ENCODE measurements at places on chromosomes 1 and 21. TPM values are rescaled to one million over a fixed set of nuclear protein-coding genes. Genes with fewer than 3 reads are reported as not detected.
A peak's percentile ranks its signal among the peaks of the same experiment; 100 is the strongest.

- H3K27me3 ChIP-seq: no peaks in the 10 kb centered on the region
- H3K4me3 ChIP-seq: no peak overlapping the region
- no peaks in the 10 kb centered on the region for H3K36me3 ChIP-seq
These were observed 68.9 kb downstream of the IFI44 start for GRCh38 chr1:78718566-78718965.

DNA sequence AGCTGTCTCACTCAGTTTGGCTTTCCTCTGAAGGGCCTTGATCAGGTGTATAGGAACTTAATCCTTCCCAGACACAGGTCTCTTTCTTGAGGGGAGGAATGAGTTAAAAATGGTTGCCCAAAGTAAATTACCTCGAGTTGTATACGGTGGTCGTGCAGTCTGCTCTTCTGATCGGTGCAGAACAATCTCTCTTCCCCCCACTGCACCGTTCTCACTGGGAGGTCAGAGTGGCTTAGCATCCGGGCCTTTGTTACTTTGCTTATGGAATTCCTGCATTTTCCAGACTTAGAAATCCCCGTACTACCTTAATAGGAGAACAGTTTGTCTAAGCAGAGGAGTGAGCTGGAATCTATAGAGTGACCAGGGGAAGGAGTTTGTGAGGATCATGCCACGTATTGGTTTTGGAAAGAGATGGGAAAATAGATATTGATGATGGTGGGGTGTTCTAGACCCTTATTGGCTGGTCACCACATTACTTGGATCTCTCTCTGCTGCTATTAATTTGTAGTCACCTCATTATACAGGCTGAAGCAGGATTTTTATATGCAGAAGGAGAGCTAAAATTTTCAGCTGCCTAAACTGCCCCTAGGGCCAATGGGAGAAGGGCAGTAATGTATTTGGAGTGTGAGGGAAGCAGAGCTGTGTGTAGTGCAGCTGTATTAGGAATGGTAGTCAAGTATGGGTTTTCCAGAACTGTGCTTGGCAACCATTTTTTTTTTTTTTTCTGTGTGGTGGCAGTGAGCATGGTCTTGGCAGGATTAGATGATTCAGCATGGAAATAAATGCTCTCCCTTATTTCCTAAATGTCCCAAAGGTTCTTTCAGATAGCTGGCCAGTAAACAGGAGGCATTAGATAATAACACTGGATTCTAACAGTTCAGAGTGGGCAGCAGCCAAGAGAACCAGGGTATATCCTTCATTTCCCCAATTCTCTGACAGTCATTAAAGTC is 81.5 kb downstream of the NDUFS5 start:
- H3K27ac ChIP-seq: peak overlapping the region; percentile 89
- no peaks in the 10 kb centered on the region for H3K27me3 ChIP-seq
- H3K4me1 ChIP-seq: peaks cover 58% of the 10 kb centered on the region
- no peaks in the 10 kb centered on the region for H3K36me3 ChIP-seq
- DNase-seq: no peak

GRCh38 chr1:94633051-94633450 is 91.5 kb upstream of the F3 start:
- H3K27ac ChIP-seq: no peak overlapping the region
- peaks cover 5% of the 10 kb centered on the region for H3K4me1 ChIP-seq
- no peaks in the 10 kb centered on the region for H3K36me3 ChIP-seq
- H3K4me3 ChIP-seq: no peak overlapping the region

GRCh38 chr1:118396829-118397495 is 211.9 kb upstream of the SPAG17 start:
- H3K4me3 ChIP-seq: no peak overlapping the region
- H3K36me3 ChIP-seq: no peaks in the 10 kb centered on the region
- H3K27me3 ChIP-seq: no peaks in the 10 kb centered on the region
- H3K27ac ChIP-seq: no peak overlapping the region
- peak; percentile 17 for DNase-seq
- H3K4me1 ChIP-seq: no peaks in the 10 kb centered on the region

- H3K4me3 ChIP-seq: peak within 1 kb of the TSS; percentile 97
- peak within 1 kb of the TSS; percentile 98 for H3K27ac ChIP-seq
- DNase-seq: peak; percentile 92
- H3K27me3 ChIP-seq: no peaks in the 10 kb centered on the region
These were observed at the start of gene DUSP12 for GRCh38 chr1:161749509-161750407. Gene DUSP12 (plus strand): TSS chr1:161749786. CDS start chr1:161749802, 16 bp downstream.

- H3K27ac ChIP-seq: no peak overlapping the region
- H3K36me3 ChIP-seq: no peaks in the 10 kb centered on the region
- no peak for DNase-seq
- H3K27me3 ChIP-seq: no peaks in the 10 kb centered on the region
- H3K4me3 ChIP-seq: no peak overlapping the region
- H3K4me1 ChIP-seq: no peaks in the 10 kb centered on the region
These were observed 19.2 kb upstream of the EDEM3 start for GRCh38 chr1:184773762-184774320.

- H3K27me3 ChIP-seq: no peaks in the 10 kb centered on the region
- no peak overlapping the region for H3K4me3 ChIP-seq
- H3K36me3 ChIP-seq: no peaks in the 10 kb centered on the region
These were observed 123.2 kb downstream of the DPYD start for GRCh38 chr1:97797403-97798183.

DNA sequence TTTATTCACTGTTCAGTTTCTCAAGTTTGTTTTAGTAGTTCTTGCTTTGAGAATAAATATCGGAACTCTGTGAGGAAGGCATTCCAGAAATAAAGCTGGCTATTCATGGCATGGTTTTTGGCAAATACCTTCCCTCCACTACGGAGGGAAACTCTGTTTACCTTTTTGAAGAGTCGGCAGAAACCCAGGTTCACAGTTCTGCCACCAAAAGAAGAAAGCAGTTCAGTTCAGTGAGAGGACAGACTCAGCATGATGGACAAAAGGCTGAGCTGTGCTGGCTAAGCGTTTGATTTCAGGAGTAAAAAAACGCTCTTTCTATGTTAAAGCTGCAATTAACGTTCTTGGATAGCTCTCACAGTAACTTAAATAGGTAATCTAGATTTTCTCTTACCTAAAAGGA is 42.4 kb downstream of the CNN3 start:
- H3K36me3 ChIP-seq: no peaks in the 10 kb centered on the region
- H3K4me1 ChIP-seq: peaks cover 11% of the 10 kb centered on the region
- DNase-seq: no peak
- no peak overlapping the region for H3K4me3 ChIP-seq
- H3K27ac ChIP-seq: peak overlapping the region; percentile 73

GRCh38 chr1:37890378-37891014 is 31.1 kb upstream of the MTF1 start:
- H3K36me3 ChIP-seq: peaks cover 23% of the 10 kb centered on the region
- H3K27ac ChIP-seq: no peak overlapping the region
- no peaks in the 10 kb centered on the region for H3K4me1 ChIP-seq

GRCh38 chr1:177275736-177276135 is 105.0 kb downstream of the BRINP2 start:
- H3K36me3 ChIP-seq: no peaks in the 10 kb centered on the region
- no peak overlapping the region for H3K4me3 ChIP-seq
- no peak overlapping the region for H3K27ac ChIP-seq
- peaks cover 9% of the 10 kb centered on the region for H3K4me1 ChIP-seq
- H3K27me3 ChIP-seq: peaks cover 10% of the 10 kb centered on the region

DNA sequence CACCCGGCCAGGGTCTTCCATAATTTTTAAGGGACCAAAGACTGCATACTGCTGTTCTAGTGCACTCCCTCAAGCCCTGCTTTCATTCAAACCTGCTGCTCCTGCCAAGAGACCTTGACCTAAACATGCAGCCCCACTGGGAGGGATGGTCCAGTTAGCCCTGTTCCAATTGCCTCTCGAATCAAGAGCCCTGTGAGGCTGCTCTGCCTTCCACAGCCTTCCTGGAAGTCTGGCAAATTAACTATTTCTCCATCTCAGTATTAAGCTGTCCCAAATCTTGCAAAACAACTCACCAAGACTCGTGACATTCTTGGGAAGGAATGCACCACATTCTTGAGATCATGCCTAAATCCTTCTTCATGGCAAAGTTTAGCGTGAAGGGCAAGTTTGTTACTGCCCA is 231.3 kb downstream of the C1orf94 start:
- no peaks in the 10 kb centered on the region for H3K36me3 ChIP-seq
- no peak for DNase-seq
- H3K27ac ChIP-seq: no peak overlapping the region
- H3K4me3 ChIP-seq: no peak overlapping the region

DNA sequence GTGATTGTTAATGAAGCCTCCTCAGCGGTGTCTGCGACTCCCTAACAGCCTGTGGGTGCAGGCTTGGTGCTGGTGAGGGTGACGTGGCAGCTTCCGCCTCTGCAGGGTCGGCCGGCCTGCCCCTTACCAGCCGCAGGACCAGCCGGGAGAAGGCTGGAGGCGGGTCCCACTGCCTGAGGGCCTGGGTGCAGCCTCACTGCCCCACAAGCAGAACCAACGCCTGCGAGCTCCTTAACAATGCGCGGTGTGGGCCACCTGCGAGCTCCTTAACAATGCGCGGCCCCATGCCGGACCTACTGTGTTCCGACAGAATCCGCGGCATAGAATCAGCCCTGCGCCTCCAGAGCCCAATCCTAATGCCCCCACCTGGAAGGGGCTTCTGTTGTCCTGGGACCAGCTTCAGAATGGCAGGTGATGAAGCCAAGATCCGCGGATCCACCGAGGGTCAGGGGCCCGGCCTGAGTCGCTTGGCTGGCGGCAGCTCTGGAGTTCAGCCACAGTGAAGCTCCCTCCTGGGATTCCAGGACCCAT is 54.4 kb upstream of the AJAP1 start:
- H3K36me3 ChIP-seq: no peaks in the 10 kb centered on the region
- no peaks in the 10 kb centered on the region for H3K27me3 ChIP-seq
- no peak overlapping the region for H3K27ac ChIP-seq
- no peak overlapping the region for H3K4me3 ChIP-seq
- H3K4me1 ChIP-seq: no peaks in the 10 kb centered on the region

CTXND2 gene
- total RNA-seq: not detected

TAF13 gene
- total RNA-seq: 143 TPM

SPRR1B gene
- 0.39 TPM for total RNA-seq

TDRD5 gene
- total RNA-seq: not detected

INTS7 gene
- total RNA-seq: 14.9 TPM

RPTN gene
- total RNA-seq: 0.09 TPM

NOTCH2 gene
- 194 TPM for total RNA-seq

HTR6 gene
- total RNA-seq: not detected

FAM177B gene
- not detected for total RNA-seq

KRTAP7-1 gene
- not detected for total RNA-seq
